ENCODE measurements at places on chromosomes 5 and 9.

DNA sequence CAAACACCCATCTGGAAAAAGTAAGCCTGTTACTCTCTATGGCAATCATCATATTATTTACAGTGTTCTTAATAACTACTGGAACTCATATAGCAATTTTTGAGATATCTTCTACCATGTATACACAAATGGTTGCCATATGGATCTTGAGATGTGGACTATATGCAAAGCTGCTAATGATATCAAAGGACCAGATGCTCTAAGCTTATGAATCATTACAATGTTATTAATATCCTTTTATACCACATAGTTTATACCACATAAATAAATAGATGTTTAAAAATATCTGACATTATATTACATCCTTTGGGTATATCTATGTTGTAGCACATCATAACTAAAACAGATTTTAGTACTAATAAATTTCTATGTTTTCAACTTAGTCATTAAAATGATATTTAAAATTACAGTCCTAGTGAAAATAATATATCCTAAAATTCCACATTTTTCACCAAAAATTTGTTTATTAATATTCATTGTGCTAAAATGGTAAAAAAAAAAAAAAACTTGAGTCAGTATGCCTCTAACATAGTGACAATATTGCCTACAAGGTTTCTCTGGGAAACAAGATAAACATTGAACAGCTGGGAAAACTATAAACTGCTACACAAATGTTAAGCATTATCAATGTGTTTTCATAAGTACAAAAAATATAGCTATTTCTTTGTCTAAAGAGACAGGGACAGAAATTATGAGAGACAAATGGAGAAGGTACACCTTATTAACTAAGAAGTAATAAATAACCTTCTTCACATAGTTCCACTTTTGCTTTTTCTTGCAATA is 85.5 kb downstream of the DTWD2 start:
- no peak for DNase-seq

DNA sequence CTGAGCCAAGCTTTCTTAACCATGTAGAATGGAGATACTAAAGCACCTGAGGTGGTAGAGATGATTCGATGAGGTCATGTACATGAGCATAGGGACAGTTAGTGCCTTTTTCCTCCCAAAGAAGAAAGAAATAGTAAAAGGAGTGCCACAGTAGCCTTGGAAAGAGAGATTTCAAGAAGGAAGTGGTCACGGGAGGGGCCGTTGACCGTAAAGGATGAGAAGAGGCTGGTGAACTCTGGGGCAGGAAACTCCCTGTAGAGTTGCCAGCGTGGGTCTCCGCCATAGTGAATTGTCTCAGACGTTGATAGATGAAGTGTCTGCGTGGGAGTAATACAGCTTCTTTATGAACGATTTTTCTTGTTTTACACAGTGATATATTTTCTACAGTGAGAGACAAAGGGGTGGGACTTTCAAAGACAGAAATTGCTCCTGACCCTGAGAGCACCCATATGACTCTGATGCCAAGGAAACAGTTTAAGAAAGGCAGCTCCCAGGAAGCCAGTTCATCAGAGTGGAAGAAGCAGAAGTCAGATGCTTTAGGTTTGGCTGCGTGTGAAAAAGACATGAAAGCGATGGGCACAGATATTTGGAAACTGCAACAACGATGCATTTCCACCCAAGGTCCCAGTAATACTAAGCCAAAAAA is 41.3 kb downstream of the UGCG start:
- peak; percentile 38 for DNase-seq

DNA sequence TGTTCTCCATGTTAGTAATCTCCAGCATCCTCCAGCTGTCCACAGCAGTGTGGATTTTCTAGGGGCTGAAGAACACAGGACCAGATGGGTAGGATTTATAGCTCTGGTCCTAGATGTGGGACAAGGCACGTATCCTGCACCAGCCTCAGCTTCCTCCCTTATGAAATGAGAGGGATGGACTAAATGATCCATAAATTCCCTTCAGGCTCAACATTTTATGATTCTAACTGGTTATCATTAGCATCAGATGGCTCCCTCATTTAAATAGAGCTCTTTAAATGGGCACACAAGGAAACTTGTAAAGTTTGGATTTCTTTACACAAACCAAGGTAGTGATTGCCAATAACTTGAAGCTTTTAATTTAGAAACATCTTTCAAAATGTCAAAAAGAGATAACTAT is 97.7 kb downstream of the ESM1 start:
- DNase-seq: no peak

DNA sequence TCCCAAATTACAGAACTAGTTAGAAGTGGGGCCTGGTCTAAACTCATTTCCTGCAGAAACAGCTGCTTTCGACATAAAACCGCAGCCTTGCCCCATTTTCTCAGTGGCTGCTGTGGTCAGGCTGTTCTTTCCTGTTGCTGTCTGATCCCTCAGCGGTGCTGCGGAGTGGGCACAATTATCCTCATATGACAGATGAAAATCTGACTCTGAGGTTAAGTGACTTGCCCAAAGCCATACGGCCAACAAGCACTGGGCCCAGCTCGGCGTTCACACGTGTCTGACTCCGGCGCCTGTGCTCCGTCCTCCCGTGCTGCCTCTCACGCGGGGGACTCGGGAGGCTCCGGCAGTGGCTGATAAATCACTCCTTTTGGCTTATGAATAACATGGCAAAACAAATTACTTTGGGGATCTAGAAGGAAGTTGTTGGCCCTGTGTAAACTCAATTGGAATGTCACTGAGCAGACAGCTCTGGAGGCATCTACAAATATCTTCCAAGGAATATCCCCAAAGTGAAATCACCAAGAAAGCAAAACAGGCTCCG is 142.6 kb upstream of the LMX1B start:
- DNase-seq: peak; percentile 31

GRCh38 chr9:135199489-135199888 is 112.0 kb downstream of the OLFM1 start:
- DNase-seq: no peak

GRCh38 chr5:1666812-1667588 is 132.6 kb downstream of the MRPL36 start:
- DNase-seq: no peak

- DNase-seq: no peak
Measured at GRCh38 chr5:95826949-95827891, 4.7 kb upstream of the GLRX start.

DNA sequence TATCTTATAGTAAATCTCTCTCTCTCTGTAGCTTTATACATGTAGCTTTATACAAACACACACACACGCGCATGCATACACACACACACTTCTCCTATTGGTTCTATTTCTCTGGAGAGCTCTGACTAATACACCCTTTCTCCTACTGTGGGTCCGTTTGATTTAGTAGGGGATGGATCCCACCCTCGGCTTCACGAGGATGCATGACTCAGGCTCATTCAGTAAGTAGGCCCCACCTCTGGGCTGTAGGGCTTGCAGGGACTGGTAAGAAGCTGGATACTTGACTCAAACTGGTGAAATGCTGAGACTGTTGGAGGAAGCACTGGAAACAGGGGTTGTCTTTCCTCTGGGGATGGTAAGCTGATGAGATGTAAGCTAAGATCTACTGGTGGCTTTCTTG is 98.7 kb downstream of the SLC24A2 start:
- DNase-seq: no peak

- no peak for DNase-seq
Measured at GRCh38 chr9:86020731-86021130, 78.6 kb downstream of the GOLM1 start.

- DNase-seq: peak; percentile 38
Measured at GRCh38 chr9:117325831-117326230, 89.0 kb downstream of the ASTN2 start.

DNA sequence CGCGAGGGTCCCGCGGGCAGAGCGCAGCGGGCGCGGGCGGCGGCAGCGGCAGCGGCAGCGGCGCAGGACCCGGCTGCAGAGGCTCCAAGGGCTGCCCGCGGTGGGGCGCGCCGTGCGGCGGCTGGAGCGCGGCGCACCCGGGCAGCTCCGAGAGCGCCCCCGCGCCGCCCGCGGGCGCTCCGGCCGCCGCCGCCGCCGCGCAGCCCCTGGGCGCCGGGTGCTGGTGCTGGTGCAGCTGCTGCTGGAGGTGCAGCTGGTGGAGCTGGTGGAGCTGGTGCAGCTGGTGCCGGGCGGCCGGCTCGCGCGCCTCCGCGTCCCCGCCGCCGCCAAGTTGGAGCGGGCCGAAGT is 644 bp downstream of the IER5L start:
- no peak for DNase-seq

DNA sequence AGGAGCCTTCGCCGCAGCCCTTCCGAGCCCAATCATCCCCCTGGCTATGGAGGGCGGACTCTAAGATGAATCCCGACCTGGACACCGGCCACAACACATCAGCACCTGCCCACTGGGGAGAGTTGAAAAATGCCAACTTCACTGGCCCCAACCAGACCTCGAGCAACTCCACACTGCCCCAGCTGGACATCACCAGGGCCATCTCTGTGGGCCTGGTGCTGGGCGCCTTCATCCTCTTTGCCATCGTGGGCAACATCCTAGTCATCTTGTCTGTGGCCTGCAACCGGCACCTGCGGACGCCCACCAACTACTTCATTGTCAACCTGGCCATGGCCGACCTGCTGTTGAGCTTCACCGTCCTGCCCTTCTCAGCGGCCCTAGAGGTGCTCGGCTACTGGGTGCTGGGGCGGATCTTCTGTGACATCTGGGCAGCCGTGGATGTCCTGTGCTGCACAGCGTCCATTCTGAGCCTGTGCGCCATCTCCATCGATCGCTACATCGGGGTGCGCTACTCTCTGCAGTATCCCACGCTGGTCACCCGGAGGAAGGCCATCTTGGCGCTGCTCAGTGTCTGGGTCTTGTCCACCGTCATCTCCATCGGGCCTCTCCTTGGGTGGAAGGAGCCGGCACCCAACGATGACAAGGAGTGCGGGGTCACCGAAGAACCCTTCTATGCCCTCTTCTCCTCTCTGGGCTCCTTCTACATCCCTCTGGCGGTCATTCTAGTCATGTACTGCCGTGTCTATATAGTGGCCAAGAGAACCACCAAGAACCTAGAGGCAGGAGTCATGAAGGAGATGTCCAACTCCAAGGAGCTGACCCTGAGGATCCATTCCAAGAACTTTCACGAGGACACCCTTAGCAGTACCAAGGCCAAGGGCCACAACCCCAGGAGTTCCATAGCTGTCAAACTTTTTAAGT is 819 bp downstream of the ADRA1B start:
- no peak for DNase-seq

GRCh38 chr9:128082151-128082550 is 14.1 kb downstream of the SLC25A25 start:
- no peak for DNase-seq

DNA sequence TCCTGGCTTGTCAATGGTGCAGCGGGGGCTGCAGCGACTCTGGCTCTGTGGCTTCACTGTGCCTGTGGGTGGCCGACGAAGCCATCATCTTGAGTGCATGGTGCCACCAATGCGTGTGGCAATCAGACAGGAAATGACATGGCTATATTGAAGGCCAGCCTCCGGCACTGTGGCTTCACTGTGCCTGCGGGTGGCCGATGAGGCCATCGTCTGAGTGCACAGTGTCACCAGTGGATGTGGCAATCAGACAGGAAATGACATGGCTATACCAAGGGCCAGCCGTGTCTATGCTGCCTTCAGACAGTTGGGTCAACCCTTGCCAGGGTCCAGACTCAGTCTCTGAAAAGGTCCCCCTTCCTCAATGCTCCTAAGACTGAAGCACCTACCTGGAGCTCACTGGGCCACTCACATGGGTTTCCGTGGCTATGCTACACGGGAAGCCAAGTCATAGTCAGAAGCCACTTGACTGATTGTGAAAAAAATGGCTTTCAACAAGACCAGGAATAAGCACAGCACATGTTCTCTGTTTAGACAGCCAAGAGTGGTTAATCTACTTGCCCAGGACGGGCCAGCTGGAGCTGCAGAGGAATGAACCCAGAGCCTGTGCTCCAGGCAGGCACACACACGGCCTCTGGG is 67.5 kb upstream of the S1PR3 start:
- peak; percentile 36 for DNase-seq

DNA sequence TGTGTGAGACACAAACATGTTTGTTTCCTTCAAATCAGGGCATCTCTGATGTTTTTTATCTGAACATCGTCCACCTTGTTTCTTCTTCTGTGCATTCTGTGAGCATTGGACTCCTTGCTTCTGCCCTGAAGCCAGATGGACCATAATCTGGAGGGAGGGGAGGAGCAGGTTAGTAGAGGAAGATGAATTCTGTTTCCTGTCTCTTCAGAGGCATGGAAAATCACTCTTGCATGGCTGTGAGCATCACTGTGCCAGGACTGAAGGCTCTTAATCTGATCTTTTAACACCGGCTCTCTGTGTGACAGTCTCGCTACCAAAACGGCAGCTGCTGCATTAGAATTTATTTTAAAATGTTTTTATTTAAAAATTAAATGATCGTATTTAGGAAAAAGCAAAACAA is 43.3 kb downstream of the TLE4 start:
- no peak for DNase-seq

- no peak for DNase-seq
Measured at GRCh38 chr9:100443781-100444768, 17.1 kb downstream of the MSANTD3 start.

DNA sequence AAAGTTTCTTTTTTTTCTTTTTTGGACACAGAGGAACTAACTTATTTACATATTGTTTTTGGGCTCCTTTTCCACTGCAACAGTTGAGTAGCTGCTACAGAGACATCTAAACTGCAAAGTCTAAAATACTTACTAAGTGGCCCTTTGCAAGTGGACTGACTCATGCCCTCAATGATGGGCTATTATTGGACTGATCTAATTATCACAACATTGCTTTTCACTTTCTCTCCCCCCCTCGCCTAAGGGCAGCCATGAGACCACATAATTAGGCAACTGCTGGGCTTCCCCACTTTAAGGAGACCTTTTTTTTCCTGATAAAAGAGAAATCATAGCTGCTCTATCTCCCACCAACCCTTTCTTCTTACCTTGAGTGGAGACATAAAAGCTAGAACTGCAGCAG is 47.0 kb downstream of the PLK2 start:
- DNase-seq: no peak

DNA sequence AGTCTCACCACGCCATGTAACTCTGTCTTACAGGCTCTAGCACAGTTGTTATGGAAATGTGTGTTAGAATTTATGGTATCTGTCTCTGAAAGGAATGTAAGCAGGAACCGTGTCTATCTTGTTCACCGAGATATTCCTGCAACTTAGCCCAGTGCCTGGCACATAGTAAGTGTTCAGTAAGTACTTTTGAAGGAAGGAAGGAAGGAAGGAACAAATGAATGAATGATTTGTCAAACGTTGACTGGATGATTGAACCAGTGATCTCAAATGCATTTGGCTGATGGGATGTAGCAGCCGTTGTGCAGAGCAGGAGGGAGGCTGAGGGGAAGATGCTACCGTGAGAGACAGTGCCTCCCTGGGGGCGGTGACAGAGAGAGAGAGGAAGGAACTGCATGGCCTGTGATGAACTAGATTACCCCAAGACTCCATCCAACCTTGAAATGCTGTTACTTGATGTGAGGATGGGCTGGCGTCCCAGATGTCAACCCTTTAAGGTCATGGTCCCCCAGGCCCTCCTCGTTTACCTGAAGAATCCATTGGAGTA is 47.5 kb upstream of the PPARGC1B start:
- no peak for DNase-seq

- no peak for DNase-seq
Measured at GRCh38 chr9:16152276-16153101, 599.6 kb downstream of the CCDC171 start.

GRCh38 chr5:73729329-73729728 is 103.3 kb downstream of the ARHGEF28 start:
- peak; percentile 7 for DNase-seq
